ENCODE measurements at places on chromosomes 3 and 15.

GRCh38 chr15:51189669-51190385, 95.1 kb upstream of the TNFAIP8L3 start:
- peak; percentile 65 for DNase-seq

- no peak for DNase-seq
These were observed 437.9 kb downstream of the CHL1 start for GRCh38 chr3:634511-634910.

DNA sequence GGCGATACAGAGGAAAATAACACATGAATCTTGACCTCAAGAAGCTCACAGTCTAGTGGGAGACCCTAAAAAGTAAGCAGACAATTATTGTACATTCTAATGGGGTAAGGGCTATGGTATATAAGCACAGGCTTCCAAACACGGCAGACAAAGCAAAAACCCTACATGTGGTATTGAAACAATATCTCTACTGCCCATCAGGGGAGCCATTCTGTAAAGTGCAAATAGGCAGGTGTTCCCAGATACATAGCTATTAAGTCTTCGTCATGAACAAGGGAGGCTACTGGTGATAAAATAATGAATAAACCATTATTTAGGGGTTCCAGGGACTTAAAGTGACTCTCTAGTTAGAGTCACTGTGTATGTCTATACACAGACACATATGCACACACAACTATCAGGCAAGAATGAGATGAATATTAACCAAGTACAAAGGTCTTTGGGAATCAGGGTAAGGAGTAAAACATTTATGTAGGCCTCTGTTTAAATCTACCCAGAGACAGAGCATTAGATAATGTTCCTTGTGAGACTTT, 38.7 kb upstream of the ASB14 start:
- DNase-seq: no peak

GRCh38 chr3:151592287-151592686, 131.4 kb upstream of the IGSF10 start:
- no peak for DNase-seq

- no peak for DNase-seq
These were observed 173.5 kb downstream of the OR4M2 start for GRCh38 chr15:22253676-22254408.

DNA sequence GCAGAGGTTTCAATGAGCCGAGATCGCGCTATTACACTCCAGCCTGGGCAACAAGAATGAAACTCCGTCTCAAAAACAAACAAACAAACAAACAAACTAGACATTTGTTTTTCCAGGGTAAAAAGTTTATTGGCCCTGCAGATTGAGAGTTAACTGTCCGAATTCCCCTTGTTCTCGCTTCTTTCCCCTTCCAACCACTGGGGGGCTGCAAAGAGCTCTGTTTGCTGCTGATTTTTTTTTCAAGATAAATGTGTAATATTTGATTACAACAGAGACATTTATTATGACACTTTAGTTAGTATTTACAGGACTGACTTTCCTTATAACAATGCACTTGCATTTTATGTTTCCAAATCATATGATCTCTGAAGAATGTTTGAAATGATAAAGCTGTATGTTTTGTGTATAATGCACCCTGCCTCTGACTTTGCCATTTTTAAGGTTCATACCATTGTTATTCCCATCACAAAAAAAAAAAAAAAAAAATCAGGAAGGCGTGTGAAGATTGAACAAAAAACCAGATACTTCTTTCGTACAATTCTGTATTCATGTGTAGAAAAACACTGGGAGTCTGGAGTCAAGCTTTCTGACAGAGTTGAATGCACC, 2.8 kb downstream of the CLSTN2 start:
- peak; percentile 34 for DNase-seq

GRCh38 chr15:57422113-57422754, 45.9 kb downstream of the CGNL1 start:
- DNase-seq: peak; percentile 55

DNA sequence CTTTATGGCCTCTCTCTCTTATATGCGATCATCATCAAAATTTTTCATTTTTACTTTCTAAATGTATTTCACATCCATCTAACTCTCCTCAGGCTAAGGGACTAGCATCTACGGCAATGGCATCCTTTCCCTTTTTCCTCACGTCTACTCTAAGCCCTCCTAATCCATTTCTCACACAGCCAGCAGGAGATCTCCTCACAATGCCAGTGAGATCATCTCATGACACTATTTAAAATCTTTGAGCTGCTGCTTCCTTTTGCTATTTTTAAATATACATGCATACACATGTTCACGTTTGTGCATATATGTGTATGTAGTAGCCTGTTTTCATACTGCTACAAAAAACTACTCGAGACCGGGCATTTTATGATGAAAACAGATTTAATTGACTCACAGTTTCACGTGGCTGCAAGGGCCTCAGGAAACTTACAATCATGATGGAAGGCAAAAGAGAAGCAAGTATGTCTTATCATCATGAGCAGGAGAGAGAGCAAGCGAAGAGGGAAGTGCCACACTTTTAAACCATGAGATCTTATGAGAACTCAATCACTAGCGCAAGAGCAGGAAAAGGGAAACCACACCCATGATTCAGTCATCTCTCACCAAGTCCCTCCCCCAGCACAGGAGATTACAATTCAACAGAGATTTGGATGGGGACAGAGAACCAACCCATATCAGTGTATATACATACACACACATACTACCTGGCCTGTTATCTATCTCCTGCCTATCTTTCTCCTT, 599.2 kb upstream of the ROBO1 start:
- DNase-seq: no peak

GRCh38 chr3:170423001-170423615, 4.4 kb downstream of the CLDN11 start:
- DNase-seq: no peak

- no peak for DNase-seq
These were observed 812 bp upstream of the SEC62 start for GRCh38 chr3:169965562-169966427.

Data from MV-4-11 (cell line).